ENCODE measurements at places on chromosomes 1 and 21.

DNA sequence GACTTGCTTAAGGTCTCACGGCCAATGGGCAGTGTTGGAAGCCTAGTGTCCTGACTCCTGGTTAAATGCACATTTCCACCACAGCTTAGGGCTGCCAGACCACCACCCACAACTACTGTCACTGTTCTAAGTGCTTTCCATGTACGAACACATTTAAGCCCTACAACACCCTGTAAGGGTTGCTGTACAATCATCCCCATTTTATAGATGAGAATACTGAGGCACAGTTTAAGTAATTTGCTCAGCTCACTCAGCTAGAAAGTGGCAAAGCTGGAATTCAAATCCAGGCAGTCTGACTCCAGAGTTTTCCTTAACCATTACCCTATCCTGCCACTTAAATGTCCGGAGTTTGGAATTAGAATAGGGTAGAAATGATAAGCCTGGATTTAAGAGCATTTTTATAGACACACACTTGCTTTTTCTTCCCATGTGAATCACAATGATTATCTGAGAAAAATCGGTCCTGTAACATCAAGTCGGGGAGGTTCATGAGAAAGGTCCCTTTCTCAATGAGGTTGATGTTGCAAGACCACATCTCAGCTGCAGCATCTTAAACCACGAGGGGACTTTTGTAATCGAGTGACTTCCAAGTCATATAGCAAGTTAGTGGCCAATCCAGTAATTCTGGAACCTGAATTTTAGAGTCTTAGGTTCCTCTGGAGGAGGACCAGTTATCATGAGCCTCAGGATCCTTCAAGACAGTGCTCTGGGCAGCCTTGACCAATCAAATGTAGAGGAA lies 8.6 kb downstream of the E2F2 start:
- DNase-seq, result no peak

DNA sequence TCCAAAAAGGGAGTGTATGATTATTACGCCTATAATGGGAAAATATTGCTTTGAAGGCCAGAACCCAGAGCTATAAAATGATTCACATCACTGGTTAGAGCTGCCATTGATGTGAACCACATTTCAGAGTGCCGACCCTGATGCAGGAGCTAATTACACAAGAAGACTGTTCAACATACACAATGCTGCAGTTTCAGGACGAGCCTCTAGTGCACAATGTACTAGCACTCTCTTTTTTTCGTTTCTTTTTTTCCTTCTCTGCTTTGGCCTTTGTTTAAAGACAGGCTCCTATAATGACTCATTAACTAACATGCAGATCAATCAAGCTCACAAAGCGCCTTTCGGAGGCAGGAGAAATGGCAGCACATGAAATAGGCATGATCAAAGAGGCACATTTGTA lies 66.0 kb upstream of the HMGB4 start:
- DNase-seq, result no peak

- DNase-seq, result no peak
Observed at GRCh38 chr1:179314928-179315327, 21.3 kb downstream of the SOAT1 start.

GRCh38 chr1:38027201-38028104 lies 14.9 kb downstream of the UTP11 start:
- DNase-seq, result no peak

DNA sequence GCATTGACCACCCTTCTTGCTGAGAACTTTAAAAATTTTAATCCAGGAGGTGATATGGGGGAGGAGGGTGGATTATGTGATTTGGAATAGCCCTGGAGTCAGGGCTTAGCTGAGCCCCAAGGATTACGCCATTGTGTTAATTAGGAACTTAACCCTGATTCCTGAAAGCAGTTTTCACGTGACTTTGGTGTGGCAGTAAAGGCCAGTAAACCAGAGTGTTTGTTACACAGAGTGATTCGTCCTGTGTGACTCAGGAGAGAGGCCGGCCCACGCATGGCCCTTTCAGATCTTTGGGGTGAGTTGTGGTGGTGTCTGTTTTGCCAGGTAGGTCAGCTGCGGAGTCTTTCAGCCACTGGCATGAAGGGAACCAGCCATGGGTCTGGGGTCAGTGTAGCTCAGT lies 107.6 kb downstream of the NOS1AP start:
- DNase-seq, result no peak

DNA sequence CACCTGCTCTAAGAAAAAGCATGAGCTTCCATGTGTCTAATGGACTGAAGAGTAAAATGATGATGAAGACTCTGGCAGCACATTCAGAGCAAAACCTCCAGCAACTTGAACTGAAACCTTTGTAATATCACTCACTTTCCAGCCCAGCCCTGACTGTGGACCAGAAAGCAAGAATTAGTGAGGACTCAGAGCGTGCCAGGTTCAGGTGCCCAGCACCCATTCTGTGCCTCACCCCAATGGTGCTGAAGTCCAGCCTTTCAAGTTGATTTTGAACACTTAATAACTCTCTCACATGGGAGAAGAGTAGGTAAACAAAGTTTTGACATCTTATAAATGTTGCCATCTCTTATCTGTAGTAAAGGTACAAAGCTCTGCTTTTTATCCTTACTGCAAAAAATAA lies 350.0 kb downstream of the KCNH1 start:
- DNase-seq, result no peak

DNA sequence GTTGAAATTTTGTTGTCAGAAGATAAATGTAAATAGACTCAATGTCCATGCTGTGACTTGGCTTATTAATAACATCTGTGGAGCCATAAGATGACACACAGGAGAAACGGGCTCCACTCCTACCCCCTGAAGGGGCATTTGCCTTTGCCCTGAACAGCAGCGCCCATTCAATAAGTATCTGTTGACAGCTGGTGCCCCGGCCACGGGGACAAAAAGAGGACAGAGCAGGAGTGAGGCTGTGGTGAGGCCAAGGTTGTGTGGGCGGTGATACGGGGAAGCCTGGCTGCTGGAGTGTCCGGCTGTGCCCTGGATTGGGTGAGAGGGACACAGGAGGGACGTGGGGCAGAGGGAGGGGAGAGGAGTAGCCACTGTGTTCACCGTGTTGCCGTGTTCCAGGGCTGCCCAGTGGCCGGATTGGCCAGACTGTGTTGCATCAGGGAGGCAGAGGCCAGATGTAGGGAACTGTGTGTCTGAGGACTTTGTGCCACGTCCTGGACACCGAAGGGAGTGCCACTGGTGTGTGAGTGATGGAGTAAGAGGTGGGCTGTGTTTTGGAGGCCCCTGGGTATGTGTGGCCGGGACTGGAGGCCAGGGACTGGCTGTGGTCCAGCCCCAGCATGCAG lies 15.1 kb downstream of the PRMT2 start:
- DNase-seq, result no peak
